Right atrium auricular region (tissue), 2 donors: ENCODE measurements at places on chromosomes 11 and 22.
A peak's percentile ranks its signal among the peaks of the same experiment; 100 is the strongest.

GRCh38 chr11:107505647-107506225, 48.1 kb upstream of the CWF19L2 start:
- no peak for DNase-seq

DNA sequence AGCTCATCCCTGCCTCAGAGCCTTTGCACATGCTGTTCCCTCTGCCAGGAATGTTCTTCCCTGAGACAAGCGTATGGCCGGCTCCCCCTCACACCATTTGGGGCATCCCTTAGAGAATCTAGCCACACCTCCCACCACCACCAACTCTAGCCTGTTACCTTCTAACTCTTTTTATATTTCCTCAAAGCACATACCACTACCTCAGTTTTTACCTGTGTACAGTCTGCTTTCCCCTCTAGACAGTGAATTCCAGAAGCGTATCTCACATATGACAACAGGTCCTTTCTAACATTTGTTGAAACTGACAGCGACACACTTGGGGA, 75.1 kb upstream of the ARFGAP3 start:
- DNase-seq, result no peak

GRCh38 chr22:23565305-23565914, 14.7 kb downstream of the IGLL1 start:
- no peak for DNase-seq

DNA sequence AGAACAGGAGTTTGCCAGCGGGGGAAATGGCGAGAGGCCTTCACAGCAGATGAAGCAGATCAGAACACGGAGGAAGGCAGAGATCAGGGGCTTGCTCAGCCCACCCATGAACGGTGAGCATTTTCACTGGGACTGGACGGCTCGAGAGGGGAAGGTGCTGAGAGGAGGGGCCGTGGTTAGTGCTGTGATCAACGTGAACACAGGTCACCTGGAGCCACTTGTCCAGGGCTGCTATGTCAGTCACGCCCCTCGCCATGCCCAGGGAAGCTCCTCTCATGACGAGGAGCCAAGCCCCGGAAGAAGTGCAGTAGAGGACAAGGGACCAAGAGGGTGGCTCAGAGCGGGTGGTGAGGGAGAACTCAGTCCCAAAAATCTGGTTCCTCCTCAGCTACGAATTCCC, 7.0 kb downstream of the PLA2G6 start:
- DNase-seq, result no peak

GRCh38 chr22:50672471-50673230, at the start of gene SHANK3:
Gene SHANK3, plus strand, starts transcription at chr22:50672823.
- peak; percentile 64 for DNase-seq

DNA sequence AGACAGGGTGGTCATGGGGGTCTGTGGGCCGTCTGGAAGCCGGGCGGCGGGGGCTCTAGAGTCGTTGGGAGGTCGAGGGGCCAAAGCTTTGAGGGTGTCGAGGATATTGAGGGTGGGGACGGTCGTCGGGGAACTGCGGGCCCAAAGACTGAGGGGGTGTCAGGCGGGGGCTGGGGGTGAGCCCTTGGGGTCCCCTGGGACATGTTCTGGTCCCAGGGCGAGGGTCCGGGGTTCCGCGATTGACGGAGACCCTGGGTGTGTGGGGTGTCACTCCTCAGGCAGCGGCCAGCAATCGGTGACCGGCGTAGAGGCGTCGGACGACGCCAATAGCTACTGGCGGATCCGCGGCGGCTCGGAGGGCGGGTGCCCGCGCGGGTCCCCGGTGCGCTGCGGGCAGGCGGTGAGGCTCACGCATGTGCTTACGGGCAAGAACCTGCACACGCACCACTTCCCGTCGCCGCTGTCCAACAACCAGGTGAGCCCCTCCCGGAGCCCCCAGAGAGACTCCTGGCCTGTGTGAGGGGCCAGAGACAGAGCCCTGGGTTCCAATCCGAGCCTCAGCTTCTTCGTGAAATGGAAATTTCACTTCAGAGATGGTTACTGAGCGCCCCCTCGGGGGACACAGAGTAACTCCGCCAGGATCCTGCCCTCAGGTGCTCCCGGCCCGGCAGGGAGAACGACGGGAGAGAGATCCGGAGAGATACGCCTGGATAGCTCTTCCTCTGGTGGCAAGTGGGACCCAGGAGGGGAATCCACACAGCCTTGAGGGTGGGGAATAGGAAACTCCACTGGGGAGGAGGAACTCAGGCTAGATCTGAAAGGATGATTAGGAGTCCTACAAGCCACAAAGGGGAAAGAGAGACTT, 714 bp downstream of the SDF2L1 start:
- no peak for DNase-seq

DNA sequence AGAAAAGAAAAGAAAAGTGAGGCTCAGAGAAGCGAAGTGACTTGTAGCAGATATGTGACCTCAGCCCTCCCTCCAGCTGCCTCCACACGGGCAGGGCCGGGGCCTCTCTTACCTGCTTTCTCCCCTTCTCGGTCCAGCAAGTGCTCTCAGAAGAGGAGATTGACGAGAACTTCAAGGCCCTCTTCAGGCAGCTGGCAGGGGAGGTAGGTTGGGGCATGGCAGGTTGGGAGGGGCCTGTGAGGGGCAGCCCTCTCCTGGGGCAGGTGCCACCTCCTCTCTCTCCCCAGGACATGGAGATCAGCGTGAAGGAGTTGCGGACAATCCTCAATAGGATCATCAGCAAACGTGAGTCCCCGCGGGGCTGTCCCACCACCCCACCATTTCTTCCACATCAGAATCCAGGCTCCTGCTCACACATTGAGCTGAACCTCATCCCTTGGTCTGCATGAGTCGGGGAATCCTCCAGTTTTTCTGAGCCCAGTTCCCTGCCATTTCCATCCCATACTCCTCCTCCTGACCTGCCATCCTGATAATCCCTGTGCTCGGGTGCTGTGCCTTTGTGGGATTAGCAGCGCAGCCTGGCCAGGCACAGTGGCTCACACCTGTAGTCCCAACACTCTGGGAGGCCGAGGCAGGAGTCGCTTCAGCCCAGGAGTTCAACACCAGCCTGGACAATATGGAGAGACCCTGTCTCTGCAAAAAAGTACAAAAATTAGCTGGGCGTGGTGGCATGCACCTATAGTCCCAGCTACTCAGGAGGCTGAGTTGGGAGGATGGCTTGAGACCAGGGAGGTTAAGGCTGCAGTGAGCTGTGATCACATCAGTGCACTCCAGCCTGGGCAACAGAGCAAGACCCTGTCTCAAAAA, 26.4 kb downstream of the CAPN1 start:
- DNase-seq, result no peak

DNA sequence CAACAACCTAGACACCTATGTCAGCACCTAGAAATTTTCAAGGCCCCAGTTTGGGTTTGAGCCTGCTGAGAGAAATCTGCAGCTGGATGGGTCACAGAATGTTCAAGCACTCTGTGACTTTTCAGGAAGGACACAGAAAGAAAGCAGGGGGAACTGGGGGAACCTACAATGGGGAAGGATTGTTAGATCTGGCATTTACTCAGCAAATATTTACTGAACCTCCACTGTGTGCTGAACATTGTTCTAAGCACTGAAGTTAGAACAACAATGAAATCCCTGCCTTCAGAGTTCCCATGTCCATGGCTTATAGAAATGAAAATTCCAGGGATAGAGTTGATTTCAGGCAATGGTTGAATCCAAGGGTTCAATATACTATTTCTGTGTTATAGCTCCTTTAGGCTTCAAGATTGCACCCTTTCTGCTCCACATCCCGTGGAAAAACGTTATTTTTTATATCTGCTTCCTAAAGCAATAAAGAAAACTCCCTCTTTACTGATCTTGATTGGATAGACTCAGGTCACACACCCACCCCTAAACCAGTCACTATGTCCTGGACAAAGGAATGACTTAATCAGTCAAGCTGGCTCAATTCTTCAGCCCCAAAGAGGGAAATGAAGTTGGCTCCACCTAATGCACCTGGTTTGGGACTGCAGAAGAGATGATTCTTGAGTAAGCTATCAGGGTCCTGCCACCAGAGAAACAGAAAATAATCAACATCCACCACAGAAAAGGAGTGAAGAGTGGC, 95.1 kb downstream of the OR5AK2 start:
- no peak for DNase-seq

- no peak for DNase-seq
Observed at GRCh38 chr11:131957875-131958274, 587.5 kb downstream of the NTM start.

GRCh38 chr11:130600139-130600538, 151.7 kb downstream of the ADAMTS15 start:
- DNase-seq, result no peak

- DNase-seq, result no peak
Observed at GRCh38 chr11:77080643-77081210, 14.0 kb downstream of the CAPN5 start.

GRCh38 chr11:17528181-17528691, 16.0 kb downstream of the USH1C start:
- DNase-seq, result no peak

DNA sequence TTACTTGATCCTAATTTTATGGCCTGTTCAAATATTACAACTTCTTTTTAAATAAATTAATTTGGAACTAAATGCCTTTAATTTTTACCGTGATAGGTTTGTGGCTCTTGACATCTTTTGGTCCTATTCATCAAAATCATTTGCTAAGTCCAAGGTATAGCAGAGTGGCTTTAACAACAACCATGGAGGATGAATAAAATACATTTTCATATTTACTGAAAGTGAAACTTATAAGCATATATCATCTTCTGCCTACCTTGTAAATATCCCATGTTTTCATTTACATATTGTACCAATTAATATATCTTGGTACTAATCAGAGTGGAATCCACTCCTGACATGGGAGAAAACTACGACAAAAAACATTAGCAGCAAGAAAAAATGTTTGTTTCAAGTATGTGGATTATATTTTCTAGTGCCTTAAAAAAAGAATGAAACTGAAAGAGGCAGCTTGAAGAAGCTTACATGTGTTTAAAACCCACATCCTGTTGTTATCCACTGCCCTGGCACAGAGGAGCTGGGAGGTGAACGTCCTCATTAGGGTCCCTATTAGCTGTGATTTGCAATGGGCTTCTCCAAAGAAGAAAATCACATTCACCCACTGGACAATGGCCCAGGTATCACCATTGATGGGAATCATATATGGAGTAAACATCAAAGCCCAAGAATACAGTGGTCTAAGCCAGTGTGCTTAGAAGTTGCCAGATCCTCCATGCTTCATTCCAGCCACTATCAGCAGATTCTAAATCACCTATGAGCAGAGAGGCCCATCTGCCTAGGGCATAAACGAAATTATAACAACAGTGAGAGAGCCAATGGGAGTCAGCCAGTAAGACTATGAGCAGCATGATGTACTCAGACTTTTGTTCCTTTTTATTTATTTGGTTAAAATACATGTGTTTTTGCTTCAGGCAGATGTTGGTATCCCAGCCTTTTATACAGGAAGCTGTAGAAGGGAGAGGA, 84.7 kb downstream of the MAML2 start:
- no peak for DNase-seq

- no peak for DNase-seq
Observed at GRCh38 chr11:58004664-58005063, 19.0 kb upstream of the OR9Q1 start.

DNA sequence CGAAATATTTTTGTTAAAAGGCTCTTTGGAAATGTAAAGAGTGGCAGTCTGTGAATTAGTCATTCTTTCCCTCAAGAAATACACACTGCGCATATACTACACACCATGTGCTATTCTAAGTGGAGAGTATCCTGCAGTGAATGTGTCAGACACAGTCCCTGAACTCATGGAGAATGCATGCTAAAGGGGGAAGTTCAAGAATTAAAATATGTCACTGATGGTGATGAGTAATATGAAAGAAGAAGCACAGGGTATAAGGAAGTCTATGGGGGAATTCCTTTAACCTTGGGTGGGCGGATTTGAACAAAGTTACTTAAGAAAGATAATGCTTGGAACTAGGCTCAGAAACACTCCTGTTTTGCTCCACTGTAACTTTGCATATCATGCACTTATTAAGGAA, 153.0 kb downstream of the LRRC4C start:
- DNase-seq, result no peak

GRCh38 chr11:128717516-128717915, 23.6 kb downstream of the FLI1 start:
- no peak for DNase-seq

DNA sequence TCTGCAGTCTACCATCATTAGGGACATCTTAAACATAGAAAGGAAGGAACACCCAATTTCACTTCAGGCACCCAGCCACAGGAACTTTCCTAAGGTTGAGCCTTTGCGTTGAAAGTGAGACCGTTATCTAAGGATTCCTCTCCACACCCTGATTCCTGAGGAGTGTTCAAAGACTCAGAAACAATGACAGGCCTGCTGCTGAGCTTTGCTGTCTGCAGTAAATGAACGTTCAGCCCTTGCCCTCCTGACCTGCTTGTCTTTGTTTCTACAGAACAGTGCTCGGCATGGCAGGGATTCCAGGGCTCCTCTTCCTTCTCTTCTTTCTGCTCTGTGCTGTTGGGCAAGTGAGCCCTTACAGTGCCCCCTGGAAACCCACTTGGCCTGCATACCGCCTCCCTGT, 7.0 kb downstream of the PRSS23 start:
- DNase-seq, result no peak

GRCh38 chr11:12329169-12329568, 48.2 kb upstream of the PARVA start:
- no peak for DNase-seq

- DNase-seq, result no peak
Observed at GRCh38 chr11:58927393-58928106, 11.7 kb upstream of the GLYATL1 start.

DNA sequence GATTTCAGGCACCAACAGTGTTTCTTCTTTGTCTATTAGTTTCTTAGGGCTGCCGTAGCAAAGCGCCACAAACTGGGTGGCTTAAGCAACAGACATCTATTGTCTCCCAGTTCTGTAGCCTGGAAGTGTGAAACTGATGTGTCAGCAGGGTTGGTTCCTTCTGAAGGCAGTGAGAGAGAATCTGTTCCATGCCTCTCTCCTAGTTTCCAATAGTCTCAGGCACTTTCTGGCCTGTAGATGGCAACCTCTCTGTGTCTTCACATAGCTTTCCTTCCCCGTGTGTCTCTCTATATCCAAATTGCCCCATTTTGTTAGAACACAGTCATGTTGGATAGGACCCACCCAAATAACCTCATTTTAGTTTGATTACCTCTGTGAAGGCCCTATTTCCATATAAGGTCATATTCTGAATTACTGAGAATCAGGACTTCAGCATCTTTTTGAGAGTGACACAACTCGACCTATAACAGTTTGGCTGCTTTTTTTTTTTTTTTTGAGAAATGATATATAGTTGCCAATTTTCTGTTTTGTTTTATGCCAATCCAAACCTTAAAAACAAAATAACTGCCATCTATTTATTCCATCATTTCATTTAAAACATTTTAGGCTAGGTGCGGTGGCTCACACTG, 108.2 kb downstream of the SLC36A4 start:
- DNase-seq, result no peak
